ENCODE measurements at places on chromosomes 5 and 9. TPM values are rescaled to one million over a fixed set of nuclear protein-coding genes. Genes with fewer than 3 reads are reported as not detected.
A peak's percentile ranks its signal among the peaks of the same experiment; 100 is the strongest.

Gene SMIM33
- polyA plus RNA-seq, result not detected

Gene RARS1
- 53.5 TPM for polyA plus RNA-seq

Gene EQTN
- not detected for polyA plus RNA-seq

Gene TEX48
- polyA plus RNA-seq, result 0.46 TPM

- DNase-seq, result no peak
These were observed 97.3 kb upstream of the SLCO6A1 start for GRCh38 chr5:102596113-102596512.

GRCh38 chr5:157761690-157762621 lies 18.4 kb downstream of the LSM11 start:
- DNase-seq, result peak; percentile 75

DNA sequence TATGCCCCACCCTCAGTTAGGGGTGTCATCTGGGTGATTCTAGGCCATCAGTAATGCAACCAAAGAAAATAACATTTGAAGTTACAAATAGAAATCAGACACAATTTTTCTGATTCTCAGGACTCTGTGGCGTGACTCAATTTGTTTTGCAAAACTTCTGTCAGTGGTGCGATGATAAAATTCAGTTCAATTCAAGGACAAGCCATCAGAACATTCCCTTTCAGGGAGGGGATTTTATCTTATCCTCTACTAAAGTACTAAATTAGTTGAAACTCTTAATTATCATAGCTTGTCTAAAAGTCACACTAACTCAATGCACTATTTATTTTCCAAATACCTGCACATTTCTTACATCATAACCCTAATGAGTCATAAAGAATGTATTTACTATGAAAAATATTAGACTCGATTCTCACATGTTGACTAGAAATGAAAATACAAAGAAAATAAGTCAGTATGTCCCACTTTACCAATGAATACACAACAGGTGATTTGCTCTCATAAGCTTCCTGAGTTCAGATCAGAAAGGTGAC lies 28.2 kb downstream of the HTR4 start:
- DNase-seq, result no peak

DNA sequence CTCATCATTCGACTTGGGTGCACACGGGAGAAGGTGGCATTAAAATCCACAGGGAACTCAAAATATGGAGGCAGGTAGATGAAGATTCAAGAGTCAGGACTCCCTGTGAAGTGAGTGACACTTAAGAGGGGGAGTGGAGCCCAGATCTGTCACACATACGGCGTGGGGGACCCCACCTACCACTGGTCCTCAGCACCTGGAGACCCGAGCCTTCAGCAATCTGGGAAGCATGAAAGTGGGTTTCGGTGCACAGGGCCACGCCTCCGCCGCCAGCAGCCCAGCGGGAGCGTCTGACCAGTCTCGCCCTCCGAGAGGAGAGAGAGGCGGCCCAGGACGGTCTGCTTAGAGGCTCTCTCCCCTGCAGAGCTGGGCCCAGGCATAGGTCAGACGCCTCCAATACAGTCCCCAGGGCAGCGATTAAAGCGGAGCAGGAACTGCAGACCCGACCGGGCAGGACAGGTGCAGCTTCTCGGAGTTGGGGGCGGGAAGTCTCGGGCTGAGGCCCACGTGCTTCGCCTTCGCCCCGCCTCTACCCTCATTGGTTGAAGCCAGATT lies 639 bp upstream of the SLC2A8 start:
- no peak for DNase-seq

DNA sequence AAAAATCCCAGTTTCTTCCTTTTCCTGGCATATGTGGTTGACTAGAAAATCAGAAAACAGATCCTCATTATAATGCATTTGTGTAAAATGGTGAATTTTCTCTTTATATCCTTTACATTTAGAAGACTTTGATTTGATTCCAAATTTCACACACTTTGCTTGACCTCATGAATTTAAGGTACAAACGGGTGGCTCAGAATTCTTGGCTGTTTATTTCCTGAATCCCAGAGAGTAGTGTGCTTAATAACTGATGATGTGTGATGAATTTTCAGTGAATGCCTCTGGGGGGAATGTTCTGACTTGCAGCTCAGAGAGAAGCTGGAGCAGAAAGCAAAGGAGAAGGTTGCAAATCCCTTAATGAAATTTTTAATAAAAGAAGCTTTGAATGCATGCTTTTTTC lies 126.8 kb downstream of the SPATA31D1 start:
- DNase-seq, result no peak

- no peak for DNase-seq
These were observed 35.7 kb upstream of the SLC36A2 start for GRCh38 chr5:151383011-151383410.

GRCh38 chr5:104628911-104629310 lies 1066.3 kb upstream of the NUDT12 start:
- no peak for DNase-seq
